HAP-1 (cell line): ENCODE measurements at places on chromosomes 2 and 18.
A peak's percentile ranks its signal among the peaks of the same experiment; 100 is the strongest.

DNA sequence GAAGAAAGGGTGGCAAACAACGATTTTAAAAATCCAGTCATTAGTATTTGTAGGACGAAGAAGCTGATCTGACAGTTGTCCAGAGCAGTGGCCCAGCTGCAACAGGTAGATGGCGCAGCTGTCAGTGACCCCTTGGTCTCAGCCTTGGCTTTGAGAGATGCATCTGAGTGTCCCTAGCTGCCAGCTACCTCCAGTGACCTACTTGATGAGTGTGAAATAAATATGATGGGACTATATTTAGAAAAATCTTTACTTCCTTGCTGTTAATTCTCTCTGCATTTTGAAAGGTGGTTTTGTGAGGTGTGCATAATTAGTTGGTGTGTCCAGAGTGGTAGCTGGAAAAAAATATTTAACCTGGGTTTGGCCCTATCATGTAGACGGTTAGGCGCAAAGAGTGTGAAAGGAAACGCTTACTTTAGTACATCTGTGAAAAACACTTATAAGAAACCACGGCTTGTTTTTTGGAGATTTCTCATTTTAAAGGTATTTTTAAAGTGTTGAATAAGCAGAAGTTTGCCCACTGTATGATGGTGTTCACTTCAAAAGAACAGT lies 963 bp downstream of the INPP1 start:
- DNase-seq, result peak; percentile 32

DNA sequence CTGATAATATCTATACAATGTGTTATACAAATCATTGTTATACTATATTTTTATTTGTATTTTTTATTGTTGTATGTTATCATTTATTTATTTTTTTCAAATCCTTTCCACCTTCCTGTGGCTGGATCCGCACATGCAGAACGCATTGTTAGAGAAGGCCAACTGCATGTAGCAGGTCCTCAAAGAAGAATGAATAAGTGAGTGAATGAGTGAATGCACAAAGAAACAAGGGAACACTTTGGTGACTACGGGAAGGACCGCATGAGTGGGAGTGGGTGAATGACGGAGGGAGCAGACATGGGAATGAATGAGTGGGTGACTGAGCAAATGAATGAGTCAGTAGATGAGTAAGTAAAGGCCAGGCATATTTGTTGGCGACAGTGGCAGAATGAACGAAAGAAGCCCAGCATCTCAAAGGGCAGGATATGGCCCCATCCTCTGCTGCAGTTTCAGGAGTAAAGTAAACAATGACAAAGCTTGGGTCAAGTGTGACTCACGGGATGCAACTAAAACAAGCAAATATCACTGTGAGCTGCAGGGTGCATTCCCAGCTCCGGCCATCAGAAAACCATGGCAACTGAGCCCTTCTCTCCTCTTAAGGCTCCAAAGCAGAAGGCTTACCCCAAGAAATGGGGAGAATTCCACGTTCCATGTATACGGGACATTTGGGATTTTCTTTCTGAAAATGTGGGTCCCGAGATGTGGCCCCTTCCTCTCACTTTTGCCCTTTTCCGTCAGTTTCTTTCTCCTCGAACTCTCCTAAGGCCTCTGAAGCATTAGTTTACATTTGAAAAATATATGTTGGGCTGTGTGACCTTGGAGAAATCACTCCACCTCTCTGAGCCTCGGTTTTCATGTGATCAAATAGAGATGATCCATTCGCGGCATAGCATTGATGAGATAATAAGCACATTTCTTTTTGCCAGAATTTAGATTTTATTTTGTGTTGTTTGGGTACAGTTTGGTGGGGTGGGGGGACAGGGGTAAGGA lies 24.5 kb downstream of the KCNF1 start:
- DNase-seq, result no peak

GRCh38 chr2:119679526-119679837 lies 481 bp downstream of the TMEM177 start:
- DNase-seq, result no peak

DNA sequence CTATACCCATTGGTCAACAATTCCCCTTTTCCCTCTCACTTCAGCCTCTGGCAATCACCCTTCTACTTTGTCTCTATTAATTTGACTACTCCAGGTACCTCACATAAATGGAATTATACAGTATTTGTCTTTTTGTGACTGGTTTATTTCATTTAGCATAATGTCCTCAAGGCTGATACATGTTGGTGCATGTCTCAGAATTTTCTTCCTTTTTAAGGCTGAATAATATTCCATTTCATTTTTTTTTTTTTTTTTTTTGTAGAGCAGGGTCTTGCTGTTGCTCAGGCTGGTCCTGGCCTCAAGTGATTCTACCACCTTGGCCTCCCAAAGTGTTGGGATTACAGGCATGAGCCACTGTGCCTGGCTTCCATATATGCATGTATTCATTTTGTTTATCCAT lies 1.9 kb downstream of the FKBP7 start:
- no peak for DNase-seq

DNA sequence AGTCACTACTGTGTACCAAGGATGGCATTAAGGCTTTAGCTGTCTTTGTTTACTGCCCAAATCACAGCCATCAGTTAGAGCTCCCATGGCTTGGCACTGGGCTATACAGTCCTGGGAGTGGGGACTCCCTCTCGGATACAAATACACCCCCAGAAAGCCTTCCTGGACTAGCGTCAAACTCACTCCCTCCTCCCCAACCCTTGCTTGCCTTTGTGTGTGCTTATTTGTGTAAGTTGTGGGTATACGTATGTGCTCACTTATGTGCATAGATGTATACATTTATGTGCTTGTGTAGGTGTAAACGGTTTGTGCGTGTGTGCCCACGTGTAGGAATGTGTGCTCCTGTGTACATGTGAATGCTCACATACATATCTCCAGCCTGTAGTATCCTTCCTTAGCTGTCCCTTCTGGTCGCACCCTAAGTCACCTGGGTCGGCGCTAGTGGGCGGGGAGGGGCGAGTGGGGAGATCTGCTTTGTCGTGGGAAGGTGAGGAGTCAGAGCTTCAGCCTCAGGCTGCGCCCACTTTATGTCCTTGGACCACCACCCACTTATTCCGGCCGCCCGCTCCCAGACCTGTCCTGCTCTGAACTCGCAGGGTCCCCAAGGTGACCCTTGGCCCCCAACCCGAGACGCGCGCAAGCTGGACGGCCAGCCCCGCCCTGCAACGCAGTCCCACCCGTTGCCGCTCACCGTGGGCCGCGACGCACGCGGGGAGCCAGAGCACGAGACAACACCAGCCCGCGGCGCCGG lies 461 bp downstream of the PRADC1 start:
- peak; percentile 48 for DNase-seq

- DNase-seq, result no peak
Measured at GRCh38 chr2:147485210-147485851, 359.5 kb upstream of the ACVR2A start.

GRCh38 chr2:171316755-171317337 lies 116.9 kb downstream of the METTL8 start:
- no peak for DNase-seq

GRCh38 chr2:175293776-175294175 lies 112.3 kb upstream of the ATP5MC3 start:
- no peak for DNase-seq

DNA sequence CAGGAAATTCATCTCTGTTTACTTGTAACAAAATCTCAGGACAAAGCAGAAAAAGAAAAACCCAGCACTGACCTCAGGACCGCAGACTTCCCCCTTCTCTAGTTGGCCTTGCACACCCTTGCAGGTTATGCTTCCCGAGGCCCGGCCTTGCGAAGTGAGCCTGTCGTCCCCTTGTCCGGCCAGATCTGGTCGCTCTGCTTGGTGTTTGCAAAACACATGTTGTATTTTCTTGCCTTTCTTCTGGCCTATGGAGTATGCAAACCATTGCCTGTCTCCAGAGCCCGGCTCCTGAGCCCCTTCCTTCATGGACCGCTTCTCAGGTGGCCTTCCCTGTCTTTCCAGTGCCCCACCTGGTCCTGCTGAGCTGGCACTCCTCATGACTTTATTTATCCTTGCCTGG lies 4.8 kb downstream of the IMPA2 start:
- DNase-seq, result no peak

GRCh38 chr2:188293601-188294351 lies 2.1 kb downstream of the GULP1 start:
- DNase-seq, result peak; percentile 91

GRCh38 chr2:29463181-29463900 lies 348.1 kb downstream of the CLIP4 start:
- no peak for DNase-seq
